Endodermal cell (in vitro differentiated cells): ENCODE measurements at places on chromosomes 2 and 18.
A peak's percentile ranks its signal among the peaks of the same experiment; 100 is the strongest.

DNA sequence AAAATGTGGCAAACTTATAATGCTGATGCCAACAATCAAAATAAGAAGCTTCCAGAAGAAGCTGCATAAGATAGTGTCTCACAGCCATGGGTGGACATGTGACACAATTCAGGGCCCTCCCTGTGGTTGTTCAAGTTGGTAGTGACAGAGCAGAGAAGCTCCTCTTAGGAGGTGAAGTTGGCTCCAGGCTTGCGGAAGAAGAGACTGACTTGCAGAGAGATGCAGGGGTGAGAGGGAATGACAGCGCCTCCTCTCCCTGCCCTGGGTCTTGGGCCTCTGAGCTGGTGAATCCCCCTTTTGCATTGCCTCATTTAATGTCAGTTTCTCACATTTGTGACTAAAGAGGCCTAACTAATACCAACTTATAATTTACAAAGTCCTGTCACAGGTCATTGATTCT is 23.0 kb upstream of the RHOB start:
- DNase-seq = no peak

- DNase-seq = no peak
Measured at GRCh38 chr2:61288070-61288841, 126.3 kb downstream of the C2orf74 start.

GRCh38 chr2:7572450-7572849 is 655.2 kb downstream of the RNF144A start:
- peak; percentile 42 for DNase-seq

DNA sequence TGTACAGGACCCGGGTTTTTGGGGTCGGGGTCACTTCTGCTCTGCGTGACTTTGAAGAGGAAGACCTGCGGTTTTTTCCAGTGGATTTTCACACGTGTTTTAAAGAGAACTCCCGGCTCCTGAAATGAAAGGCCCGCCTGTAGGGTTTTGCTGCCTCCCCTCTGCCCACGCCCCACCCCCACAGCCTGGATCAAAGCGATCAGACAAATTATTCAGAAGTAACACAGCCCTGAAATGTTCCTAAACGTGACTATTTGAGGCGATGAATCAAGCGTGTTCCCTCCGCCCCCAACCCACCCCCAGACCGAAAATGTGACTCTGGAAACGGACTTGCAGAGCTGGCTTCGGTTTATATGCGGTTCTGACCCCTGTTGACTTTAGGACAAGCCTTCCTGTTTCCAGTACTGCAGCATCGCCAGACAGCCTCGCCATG is 28.7 kb upstream of the SMIM21 start:
- DNase-seq = no peak

DNA sequence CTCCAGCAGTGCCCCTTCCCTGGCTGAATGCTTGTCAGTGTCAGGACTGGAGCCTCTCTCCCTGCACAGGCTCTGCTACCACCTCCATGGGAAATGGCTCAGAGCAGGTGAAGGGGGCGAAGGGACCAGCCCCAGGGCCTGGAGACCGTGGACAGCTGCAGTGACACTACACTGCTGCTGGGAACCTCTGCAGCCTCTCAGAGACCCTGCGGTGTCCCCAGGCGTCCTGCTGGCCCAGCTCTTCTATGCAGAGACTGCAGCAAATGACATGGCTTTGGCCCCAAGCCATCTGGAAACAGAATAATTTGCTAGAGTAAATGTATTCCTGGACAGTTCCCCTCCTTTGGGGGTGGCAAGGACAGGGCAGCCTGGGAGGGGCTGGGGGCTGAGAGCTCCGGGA is 53.2 kb downstream of the CIB4 start:
- DNase-seq = peak; percentile 38

- no peak for DNase-seq
Measured at GRCh38 chr2:47509250-47509649, 106.3 kb downstream of the MSH2 start.

- no peak for DNase-seq
Measured at GRCh38 chr2:150885774-150886386, 375.8 kb downstream of the RBM43 start.

- DNase-seq = no peak
Measured at GRCh38 chr2:105447476-105447875, 48.6 kb upstream of the FHL2 start.

GRCh38 chr2:149924549-149925213 is 337.1 kb upstream of the MMADHC start:
- no peak for DNase-seq

DNA sequence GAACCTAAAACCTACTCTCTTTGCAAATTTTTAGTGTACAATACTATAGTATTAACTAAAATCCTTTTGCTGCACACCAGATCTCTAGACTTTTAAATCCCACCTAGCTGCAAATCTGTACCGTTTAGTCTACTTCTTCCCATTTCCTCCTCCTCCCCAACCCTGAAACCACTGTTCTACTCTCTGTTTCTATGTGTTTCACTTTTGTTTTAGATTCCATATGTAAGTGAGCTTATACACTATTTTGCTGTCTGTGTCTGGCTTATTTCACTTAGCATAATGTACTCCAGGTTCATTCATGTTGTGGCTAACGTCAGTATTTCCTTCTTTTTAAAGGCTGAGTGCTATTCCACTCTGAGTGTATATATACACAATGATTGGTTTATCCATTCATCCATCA is 18.4 kb upstream of the DSC2 start:
- no peak for DNase-seq

- no peak for DNase-seq
Measured at GRCh38 chr18:45173327-45173726, 441.9 kb upstream of the SLC14A2 start.

- DNase-seq = no peak
Measured at GRCh38 chr2:183081911-183082310, 3.4 kb downstream of the DUSP19 start.

GRCh38 chr2:186771850-186772463 is 77.0 kb downstream of the ZSWIM2 start:
- DNase-seq = peak; percentile 67

DNA sequence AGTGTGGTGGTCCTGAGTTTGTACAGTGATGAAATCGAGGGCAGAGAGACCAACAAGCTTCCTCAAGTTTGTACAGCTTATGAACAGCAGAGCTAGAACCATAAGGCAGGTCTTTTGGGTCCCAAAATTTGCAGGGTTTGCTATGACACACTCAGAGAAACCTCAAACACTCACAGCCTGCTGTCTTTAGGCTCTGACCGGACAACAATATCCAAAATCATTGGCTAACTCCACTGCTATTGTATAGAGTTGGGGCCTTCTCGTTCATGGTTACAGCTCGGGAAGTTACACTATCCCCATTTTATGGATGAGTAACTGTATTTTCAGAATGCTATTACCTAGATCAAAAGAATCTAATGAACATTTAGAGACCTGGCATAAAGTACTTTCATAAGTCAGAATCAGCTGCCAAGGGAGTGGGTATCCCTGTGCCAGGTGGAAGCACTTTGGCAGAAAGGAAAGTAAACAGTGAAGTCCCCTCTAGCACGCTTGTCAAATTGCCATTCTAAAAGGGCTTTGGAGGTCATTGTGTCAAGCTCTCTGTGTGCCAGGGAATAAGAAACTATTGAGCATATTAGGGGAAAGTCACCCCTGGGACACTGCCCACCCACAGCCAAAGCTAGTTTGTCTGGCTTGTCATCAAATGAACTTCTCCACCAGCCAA is 331.8 kb downstream of the ALK start:
- no peak for DNase-seq

DNA sequence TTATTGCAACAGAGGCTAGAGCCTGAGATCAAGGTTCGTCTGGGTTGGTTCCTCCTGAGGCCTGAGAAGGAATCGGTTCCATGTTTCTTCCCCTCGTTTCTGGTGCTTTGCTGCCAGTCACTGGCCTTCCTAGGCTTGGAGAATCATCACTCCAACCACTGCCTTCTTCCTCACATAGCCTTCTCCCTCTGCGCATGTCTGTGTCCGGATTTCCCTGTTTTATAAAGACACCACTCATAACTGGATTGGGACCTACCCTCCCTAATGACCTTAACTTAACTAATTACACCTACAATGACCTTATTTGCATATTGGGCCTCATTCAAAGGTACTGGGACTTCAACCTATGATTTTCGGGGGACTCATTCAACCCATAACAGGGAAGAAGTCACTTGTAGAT is 119.8 kb upstream of the CCDC68 start:
- no peak for DNase-seq

DNA sequence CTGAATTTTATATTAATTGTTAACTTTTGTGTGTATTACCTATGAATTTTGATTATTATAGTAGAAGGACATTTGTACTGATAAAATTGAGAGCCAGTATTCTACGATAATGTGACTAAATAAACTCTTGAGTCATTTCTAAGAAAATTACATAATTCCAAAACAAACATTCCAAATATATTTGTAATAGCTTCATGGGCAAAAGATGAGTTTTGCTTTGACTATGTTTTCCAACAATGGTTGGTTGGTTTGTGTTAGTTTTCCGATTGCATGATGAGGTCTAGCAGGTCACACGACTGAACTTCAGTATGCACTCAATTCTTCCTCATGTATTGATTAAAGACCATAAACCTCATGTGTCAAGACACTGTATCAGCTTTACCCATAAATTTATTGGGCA is 71.7 kb upstream of the WDR75 start:
- no peak for DNase-seq

DNA sequence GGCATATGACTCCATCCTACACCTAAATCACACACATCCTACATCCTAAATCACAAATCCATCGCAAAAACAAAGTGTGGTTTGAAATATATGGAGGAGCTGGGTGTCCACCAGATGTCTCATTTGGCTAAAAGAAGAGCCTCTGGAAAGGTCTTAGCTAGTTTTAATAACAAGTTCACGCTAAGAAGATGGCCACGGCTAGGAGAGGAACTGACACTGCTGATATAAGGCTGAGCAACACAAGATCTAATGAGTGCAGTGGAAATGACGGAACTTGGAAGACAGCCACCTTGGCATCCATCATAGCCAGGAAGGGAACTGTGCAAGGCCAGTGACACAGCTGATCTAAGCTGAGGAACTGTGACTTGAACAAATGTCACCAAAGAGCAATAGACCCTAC is 60.0 kb upstream of the AGAP1 start:
- peak; percentile 17 for DNase-seq

DNA sequence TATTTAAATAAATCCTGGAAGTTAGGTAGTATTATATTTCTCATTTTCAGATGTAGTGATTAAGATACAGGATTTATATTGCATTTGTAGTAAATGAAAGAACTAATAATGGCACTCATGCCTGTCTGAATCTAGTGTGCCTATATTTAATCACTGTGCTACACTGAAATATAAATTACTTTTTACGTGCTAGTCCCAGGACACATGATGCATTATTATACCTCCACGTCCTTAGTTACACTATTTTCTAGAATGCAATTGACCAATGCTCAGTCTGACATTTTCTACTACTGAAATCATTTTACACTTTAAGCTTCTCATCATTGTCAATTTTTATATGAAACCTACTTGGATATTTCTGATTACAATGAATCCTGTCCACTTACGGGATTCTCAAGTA is 80.9 kb upstream of the TMEFF2 start:
- DNase-seq = no peak

DNA sequence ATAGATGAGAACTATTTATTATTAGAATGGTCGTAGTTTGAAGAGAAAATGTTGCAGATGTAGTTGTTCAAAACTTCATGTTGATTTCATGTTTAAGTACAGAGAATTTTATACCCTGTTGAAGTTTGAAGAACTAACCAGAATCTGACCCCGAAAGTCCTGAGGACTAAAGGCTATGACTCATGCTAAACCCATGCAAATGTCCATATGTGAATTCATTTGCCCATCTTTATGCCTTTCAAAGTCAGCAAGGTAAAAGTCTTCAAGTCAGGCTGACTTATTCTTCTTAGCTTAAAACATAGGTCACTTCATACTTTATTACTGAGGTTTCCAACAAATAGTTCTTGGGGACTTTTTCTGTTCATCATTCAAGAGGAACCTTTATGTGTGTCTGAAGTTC is 185.5 kb downstream of the CCDC85A start:
- no peak for DNase-seq

- DNase-seq = no peak
Measured at GRCh38 chr2:197278799-197279763, 31.5 kb downstream of the ANKRD44 start.

- no peak for DNase-seq
Measured at GRCh38 chr2:194819367-194819766, 837.7 kb upstream of the SLC39A10 start.

DNA sequence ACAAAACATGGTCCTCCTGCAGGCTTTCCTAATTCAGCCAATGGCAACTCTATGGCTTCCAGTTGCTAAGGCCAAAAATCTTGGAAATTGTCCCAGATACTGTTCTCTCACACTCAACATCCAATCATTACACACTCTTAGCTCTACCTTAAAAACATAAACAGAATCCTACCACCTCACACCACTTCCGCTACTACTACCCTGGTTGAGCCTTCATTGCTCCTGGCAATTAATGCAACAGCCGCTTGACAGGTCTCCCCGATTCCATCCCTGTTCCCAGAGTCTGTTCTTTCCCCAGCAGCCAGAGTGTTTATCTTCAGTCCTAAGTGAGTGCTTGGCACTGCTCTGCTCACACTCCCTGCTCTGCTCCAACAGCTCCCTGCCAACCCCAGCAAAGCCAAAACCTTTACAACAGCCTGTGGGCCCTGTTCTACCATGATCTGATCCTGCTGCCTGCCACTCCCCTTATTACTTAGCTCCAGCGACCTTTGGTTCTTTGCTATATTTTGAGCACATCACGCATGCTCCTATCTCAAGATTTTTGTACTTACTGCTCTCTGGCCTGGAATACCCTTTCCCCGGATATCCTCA is 67.5 kb upstream of the AMMECR1L start:
- peak; percentile 10 for DNase-seq

DNA sequence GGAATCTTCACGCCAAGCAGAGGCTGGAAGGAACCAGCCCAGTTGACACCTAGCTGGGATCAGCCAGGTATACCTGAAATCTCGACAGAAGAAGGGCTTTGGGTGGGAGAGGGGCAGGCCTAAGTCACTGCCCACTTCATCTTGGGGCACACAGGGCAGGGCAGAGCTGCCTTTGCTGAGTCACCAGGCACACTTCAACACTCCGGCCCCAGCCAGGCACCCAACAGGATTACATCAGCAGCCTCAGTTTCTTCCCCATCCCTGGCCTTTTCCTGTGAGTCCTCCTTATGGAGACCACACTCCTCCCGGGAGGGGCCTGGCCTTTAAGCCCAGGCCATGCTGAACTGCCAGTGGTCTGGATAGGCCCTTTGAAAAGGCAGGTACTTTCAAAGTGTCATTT is 201.7 kb upstream of the HS6ST1 start:
- DNase-seq = no peak

GRCh38 chr2:218963601-218964000 is 4.1 kb downstream of the CDK5R2 start:
- no peak for DNase-seq

DNA sequence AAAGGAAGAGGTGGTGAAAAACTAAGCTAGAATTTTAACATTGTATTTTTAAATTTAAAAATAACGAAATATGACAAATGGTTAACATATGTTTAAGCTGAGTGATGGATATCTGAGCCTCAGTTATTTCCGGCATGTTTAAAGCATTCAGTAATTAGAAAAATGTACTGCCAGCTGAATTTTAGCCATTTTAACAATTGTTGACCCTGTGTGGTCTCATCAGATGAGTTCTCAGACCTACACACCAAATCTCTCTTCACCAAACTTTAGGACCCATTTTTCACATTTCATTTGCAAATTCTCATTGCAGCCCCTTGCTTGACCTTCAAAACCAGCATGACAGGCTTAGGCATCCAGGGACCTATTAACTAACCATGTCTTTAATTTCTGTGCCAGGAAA is 91.5 kb upstream of the RGPD4 start:
- DNase-seq = no peak
